Stimulated activated CD8-positive, alpha-beta memory T cell treated with anti-CD3 and anti-CD28 coated beads, Interleukin-2, amount 100 ng/mL, for 1 hour (primary cell): ENCODE measurements at places on chromosomes 5 and 9.

DNA sequence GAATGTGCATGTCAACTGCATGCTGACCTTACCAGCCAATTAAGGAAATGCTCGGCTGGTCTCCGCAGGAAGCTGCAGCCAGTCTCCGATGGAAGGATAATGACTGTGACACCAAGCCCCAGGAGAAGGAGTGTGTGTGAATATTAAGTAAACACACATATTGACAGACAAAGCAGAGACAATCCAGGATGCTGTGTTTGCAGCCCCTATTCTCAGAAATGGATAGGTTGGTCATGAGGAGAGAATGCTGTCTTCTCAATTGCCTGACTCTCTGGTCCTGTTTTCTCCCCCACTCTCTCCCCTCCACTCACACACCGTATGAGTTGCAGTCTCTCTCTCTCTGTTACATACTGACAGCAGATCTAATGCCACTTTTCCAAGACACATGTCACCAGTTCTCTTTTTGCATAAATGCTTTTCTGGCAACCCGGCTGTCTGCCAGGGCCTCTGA lies 85.7 kb downstream of the EPB41L4A start:
- DNase-seq, result no peak

- DNase-seq, result no peak
Measured at GRCh38 chr5:175709276-175709781, 51.5 kb downstream of the HRH2 start.

DNA sequence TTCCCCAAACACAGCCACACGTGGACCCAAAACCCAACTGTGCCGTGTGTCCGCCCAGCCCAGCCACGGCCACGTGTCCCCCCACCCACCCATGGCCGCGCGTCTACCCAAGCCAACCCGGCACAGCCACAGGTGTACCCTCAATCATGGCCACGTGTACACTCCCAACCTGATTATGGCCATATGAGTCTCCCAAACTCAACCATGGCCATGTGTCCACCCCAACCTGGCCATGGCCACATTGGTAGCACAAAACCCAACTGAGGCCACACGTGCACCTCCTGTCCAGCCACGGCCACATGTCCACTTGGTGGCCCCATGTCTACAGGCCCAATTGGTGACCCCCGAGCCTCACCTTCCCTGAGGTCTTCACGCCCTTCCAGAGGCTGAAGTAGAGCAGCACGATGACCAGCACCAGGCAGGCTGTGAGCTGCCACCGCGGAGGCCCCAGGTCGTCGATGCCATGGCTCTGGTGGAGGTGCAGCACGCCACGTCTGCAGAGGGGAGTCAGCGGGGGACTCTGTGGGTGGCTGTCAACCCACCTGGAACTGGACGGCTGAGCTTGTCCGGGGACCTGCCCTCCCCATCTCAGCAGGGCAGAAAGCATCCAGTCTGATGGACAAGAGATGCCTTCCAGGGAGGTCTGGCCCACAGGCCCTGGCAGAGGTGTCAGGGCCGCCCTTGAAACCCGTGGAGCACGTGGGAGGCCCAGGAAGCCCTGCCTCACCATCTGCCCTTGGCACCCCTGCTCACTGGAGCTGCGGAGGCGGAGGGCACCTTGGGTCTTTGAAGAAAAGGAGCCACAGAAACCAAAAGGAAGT lies 23.5 kb downstream of the SLC6A3 start:
- DNase-seq, result no peak

DNA sequence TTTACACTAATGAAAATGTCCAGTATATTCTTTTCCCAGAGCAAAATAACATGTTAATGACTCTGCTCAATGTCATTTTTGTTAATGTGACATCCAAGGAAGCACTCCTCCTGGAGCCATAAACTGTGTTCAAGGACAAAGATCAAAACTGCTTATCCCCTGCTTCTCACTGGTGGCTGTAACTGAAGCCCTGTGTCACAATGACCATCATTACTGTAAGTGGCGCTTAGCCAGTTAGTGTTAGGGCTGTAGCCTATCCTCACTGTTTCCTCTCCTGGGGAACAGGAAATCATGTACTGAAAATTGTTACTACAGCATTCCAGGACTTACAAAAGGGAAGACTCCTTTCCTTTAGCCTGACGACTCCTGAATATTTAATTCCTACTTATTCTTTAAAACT lies 71.7 kb upstream of the COX7C start:
- DNase-seq, result no peak

- DNase-seq, result no peak
Measured at GRCh38 chr9:16986556-16986955, 116.1 kb upstream of the BNC2 start.

DNA sequence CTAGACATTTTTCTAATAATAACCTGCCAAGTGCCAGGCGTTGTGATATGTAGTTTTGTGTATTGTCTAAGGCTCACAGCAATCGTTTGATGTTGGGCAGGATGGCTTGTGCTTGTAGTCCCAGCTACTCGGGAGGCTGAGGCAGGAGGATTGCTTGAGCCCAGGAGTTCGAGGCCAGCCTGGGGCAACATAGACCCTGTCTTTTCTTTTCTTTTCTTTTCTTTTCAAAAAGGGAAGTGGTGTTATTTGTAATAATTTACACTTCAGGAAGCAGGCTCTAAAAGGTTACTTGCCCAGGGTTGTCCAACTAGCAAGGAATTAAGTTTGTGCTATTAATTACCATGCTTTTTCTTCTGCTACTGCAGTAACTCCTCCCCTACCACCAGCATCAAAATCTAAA lies 3.2 kb downstream of the ZNF131 start:
- DNase-seq, result no peak

DNA sequence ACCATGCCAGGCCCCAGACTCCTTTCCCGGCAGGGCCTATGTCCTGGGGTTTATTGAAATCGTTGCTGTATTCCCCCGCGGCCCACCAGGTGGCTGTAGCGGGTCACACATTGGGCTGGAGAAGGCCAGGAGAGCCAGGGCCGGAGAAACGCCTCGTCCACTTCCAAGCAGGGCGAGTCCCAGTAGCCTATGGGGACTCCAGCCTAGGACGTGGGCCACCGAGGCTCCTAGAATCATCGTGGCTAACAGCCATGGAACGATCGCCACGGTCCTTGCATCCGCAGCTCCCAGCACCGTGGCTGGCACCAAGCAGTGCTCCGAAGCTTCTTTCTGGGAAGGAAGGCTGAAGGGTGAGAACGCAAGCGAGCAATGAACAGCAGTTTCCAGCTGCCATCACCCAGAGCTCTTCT lies 87.7 kb downstream of the ENTREP1 start:
- DNase-seq, result no peak

GRCh38 chr5:35345222-35345621 lies 114.9 kb upstream of the PRLR start:
- DNase-seq, result no peak

GRCh38 chr9:87197349-87198130 lies 250.2 kb upstream of the GAS1 start:
- DNase-seq, result no peak

- DNase-seq, result no peak
Measured at GRCh38 chr9:124423155-124423554, 7.9 kb upstream of the PSMB7 start.

DNA sequence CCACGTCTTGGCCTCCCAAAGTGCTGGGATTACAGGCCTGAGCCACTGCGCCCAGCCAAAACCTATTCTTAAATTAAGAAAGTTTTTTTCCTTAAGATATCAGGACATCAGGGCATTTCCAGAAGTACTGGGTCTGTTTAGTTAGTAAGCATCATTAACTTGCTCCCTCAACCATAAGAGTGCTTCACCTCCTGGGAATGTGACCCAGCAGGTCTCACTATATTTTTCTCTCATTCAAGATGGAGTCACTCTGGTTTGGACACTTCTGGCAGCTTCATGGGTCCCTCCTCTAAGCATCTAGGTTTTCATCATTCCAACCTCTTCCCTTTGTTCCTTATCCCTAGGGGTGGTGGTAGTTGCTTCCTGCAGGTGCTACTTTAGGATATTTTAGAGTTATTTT lies 10.3 kb upstream of the BRD3OS start:
- DNase-seq, result no peak

DNA sequence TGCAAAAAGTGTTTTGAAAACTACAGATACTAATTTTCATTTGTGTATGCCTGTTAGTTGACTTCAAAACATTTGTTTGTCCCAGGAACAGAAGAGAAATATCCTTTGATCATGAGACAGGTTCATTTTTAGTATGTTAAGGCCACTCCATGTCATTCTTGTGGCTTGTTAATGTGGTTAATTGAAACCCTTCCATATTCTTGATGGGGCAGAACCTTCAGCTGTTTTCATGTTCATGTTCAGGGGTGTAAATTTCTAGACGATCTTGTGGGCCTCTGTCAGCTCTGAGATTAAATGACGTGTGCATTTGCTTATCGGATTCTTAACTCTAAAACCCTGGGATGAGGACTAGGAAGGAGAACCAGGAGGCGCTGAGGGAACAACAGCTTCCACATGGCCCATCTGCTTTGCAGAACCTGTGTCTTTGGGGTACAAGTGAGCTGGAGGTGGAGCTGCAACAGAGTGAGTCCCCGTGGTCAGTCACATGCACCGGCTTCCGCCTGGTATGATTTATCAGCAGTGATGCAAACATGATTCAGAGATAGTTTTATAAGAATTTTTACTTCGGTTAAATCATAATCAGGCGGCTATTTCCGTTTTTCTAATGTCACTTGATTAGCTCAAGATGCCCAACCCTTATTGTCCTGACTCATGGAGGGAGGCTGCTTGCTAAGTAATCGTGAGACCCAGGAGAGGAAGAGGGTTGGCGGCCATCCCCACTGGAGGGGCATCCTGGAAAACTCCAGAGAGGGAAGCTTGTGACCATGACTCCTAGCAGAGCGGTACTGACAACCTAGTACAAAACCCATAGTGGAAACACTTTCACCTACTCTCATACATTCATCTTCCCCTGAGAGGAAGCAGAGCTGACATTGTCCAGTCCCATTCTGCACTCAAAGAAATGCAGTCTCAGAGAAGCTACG lies 138.4 kb downstream of the C9orf152 start:
- DNase-seq, result no peak

DNA sequence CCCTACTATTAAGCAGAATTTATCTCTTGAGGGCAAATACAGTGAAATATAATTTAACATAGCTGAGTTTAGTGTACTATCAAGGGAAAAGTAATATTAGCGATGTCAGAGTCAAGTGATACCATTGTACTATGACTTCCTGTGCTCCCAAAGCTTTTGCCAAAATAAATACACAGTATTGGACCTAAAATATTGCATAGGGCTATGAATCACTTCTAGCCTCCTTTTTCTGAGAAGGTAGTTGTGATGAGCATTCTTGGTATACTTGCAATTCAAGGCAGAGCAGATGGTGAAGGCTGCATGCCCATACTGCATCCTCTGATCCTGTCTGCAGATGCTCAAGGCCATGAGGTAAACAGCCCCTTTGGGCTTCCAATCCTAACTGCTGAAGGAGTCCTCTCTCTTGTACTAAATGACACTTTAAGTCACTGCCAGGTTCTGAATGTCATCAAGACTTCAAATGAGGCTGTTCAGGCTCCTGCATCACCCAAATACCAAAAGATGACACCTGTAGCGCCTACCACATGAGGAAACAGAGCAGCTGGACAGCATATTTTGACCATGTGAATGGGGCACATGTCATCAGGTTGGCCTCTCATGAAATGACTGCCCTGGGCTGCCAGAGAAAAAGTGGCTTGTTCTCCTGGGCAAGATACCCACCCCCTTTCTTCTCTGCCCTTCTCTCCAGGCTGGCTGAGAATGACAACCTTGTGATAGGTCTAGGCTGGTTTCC lies 29.7 kb upstream of the PPP2CA start:
- no peak for DNase-seq

DNA sequence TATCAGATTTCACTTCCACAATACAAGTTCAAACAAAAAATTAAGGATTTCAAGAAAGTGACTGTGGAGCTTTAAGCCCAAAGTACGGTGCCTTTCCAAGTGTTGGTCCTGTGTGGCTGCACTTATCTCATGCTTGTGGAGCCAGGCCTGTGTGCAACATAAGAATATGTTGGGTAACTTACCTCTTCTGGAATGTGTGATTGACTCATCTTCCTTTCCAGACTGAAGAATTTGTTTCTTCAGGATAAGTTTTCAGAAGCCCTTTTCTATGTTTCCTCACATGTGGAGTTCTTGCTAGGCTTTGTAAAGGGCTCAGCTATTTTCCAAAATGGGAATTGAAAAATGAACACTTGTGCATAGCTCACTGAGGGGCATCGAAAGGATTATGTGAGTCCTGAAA lies 485.1 kb upstream of the PAPPA start:
- no peak for DNase-seq

- DNase-seq, result no peak
Measured at GRCh38 chr5:142847898-142848790, 78.0 kb downstream of the ARHGAP26 start.

DNA sequence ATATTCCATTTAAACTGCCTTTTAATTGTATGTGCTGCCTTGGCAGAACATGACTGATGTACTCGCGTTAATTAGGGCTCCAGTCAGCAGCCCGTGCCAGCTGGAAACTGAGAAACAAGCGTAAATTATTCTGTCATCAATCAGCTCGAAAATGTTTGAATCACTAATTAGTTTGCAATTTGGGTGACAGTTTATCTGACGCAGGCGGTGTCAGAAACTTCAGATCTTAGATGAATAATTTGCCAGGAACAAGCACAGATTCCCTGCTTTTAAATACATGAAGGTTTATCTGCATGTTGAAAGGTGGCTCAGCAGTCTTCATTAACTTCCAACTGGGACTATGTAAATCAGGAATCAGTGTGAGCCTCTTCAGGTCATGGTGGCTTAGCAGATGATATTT lies 176.0 kb upstream of the TLE4 start:
- no peak for DNase-seq

GRCh38 chr9:105457560-105458294 lies 9.9 kb downstream of the FSD1L start:
- no peak for DNase-seq

GRCh38 chr9:129472651-129473102 lies 148.2 kb downstream of the C9orf50 start:
- DNase-seq, result no peak

DNA sequence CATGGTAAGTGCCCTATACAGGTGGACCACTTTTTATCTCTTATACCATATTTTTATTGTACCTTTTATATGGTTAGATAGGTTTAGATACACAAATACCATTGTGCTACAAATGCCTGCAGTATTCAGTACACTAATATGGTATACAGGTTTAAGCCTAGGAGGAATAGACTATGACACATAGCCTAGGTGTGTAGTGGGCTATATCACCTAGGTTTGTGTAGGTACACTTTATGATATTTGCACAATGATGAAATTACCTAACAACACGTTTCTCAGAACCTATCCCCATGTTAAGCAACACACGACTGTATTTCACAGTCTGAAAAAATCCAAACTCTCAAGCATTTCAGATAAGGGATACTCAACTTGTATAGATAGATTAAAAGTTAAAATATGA lies 9.6 kb upstream of the PHF24 start:
- DNase-seq, result no peak
